Right renal pelvis (tissue), 4 donors: ENCODE measurements at places on chromosomes 1 and 21.

DNA sequence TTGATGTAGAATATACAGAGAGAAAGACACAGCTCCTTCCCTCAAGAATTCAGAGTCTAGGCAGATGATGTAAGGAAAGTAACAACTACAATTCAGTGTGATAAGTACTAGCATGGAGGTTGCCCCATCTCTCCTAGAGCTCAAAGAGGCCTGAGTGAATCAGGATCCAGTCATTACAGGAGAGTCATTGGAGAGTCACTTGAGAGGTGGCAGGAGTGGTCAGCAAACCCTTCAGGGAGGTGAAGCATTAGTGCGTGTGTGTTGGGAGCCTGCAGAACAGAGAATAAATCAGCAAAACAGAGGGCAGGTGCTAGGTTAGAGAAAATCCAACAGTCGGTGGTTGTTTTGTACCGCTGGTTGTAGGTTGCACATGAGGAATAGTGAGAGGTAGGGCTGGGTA is 46.1 kb downstream of the GRIK1 start:
- no peak for DNase-seq

GRCh38 chr1:117712621-117713020 is 106.8 kb downstream of the TENT5C start:
- no peak for DNase-seq

DNA sequence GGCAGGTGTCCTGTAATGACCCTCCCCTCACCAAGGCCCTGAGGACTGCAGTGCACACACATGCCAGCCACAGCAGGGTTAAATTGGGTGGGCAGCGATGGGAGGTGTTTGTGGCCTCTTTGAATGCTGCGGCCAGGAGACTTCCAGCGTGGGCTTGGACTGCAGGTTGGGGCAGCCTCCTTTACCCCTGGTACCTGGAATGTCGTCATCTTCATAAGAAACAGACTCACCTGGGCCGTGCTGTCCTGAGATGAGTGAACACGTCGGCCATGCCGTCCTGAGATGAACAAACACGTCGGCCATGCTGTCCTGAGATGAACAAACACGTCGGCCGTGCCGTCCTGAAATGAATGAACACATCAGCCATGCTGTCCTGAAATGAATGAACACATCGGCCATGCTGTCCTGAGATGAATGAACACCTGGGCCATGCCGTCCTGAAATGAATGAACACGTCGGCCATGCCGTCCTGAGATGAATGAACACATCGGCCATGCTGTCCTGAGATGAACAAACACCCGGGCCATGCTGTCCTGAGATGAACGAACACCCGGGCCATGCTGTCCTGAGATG is 50.1 kb upstream of the COL6A1 start:
- no peak for DNase-seq

DNA sequence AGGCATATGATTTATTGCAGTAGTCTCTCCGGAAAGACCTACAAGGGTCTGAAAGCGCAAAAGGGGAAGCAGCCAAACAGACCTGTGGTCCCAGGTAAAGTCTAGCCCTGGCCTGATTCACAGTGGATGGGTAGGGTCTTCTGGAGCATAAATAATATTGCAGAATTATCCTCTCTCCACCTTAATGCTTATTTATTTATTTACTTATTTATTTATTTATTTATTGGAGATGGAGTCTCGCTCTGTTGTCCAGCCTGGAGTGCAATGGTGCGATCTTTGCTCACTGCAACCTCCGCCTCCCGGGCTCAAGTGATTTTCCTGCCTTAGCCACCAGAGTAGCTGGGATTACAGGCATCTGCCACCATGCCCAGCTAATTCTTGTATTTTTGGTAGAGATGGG is 11.8 kb upstream of the KLHDC8A start:
- no peak for DNase-seq

- DNase-seq: no peak
Observed at GRCh38 chr1:182297335-182297734, 94.3 kb downstream of the GLUL start.

GRCh38 chr1:185157599-185158412 is 839 bp downstream of the SWT1 start:
- no peak for DNase-seq

DNA sequence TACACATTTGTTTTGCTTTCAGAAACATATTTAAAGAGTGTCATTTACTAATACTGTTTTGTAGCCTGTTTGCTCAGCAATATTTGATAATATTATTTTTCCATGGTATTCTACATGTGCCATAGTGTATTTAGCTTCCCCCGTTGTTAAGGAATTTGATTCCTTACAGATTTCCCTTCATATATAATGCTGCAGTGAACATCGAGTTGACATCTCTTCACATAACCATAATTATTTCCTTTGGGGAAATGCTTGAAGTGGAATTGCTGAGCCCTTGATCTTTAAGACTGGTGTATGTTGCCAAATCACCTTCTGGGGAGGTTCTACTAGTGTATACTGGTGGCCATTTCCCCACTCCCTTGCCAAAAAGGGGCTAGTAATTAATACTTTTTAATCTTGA is 42.6 kb downstream of the FAM163A start:
- DNase-seq: no peak

DNA sequence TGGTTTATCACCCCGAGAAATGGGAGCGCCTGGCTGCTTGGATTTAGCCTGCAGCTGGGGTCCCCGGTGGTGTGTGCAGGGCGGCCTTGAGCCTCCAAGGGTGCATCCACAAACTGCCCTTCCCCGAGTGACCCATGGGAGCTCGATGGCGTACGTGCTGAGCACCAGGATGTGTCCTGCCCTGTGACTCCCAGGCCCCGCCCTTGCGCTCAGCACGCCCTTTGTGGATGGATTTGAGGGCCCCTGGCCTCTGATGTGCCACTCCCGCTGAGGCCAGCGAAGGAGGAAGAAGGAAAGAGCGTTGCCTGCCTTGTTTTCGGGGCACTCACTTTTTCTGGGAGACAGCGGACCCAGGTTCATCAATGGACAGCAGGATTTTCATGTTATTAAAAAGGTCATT is 1.7 kb upstream of the TFF3 start:
- no peak for DNase-seq

GRCh38 chr1:43368646-43369020 is 822 bp upstream of the ELOVL1 start:
- DNase-seq: no peak

DNA sequence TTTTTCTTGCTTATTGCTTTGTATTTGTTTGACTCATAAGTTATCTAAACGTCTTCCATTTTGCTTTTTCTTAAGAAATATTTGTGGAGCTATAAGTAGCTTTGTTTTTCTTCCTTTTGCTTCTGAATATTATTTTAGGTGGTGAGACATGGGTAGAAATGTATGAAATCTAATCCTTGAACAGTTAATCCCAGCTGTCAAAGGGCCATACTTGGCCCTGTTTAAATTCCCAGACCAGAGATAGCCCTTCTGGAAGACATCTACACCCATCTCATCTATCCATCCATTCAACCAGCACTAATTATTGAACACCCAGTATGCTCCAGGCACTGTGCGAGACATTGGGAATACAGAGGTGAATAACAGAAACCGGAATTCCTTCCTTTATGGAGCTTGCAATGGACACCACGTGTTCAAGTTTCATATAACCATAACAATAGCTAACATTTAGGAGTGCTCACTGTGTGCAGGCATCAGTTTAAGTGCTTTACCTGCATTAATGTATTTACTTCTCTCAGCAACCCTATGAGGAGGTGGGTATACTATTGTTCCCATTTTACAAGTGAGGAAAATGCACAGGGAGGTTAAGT is 8.7 kb downstream of the TACSTD2 start:
- DNase-seq: no peak

DNA sequence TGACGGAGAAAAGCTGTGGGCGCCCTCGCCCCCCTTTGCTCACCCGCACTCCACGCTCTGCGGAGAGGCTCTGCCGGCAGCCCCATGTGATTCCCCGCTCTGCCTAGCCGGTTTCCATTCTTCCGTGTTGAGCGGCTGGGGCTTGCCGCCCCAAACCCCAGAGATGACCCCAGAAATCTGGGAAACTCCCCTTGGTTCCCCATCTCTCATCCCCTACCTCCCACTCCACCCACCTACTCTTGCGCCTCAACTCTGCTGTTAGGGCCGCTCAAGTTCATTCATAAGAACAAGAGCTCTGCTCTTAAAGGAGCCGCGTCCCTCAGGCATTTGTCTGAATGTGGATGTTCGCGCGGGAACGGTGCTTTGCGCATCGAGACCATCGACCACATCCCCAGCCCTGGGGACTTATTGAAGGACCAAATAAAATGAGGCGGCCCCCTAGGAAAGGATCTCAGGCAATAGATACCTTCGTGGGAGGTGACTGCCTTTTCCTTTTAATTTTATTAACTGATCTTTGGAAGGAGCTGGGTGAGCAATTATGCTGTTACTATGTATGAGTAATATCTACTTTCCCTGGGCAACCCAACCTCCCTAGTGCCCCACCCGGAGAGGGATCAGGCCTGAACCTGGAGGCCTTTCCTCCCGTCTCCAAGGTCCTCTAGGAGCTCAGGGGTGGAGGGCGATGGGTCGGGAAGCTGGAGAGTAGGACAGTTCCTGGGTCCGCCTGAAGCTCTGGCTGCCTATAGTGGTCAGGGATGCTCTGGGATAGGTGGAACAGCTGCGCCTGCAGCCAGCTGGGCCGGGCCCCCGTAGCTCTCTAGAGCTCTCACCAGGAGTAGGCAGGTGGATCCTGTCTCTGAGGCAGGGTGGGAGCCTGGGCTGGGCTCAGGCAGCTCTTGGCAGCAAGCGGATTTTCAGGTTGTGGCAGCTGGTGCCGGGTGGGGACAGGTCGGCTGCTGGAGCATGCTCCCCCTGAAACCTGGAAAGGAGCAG is 898 bp downstream of the MFSD2A start:
- no peak for DNase-seq

- no peak for DNase-seq
Observed at GRCh38 chr1:8987881-8988617, 38.2 kb downstream of the SLC2A7 start.

DNA sequence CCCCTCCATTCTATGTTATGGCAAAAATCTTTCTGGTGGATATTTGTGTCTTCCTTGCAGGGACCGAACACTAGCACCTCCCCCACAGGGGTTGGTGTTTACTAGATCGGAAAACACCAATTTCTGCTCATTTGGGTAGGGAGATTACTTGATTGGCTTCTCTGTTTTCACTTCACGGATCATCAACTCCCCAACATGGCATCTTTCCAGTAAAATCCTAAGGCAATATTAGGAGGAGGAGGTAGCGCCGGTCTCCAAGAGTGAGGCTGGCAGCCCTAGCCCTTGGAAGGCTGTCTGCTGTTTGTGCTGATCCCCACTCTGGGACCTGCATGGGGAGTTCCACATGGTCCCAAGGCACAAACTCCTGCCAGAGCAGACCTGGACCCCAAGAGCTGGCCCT is 12.2 kb downstream of the VASH2 start:
- no peak for DNase-seq
